Left hindlimb (tissue), 1 donor: ENCODE measurements at places on chromosomes 4 and X.

- peak; percentile 70 for DNase-seq
Observed at GRCh38 chr4:6688879-6689505, 4.7 kb upstream of the S100P start.

DNA sequence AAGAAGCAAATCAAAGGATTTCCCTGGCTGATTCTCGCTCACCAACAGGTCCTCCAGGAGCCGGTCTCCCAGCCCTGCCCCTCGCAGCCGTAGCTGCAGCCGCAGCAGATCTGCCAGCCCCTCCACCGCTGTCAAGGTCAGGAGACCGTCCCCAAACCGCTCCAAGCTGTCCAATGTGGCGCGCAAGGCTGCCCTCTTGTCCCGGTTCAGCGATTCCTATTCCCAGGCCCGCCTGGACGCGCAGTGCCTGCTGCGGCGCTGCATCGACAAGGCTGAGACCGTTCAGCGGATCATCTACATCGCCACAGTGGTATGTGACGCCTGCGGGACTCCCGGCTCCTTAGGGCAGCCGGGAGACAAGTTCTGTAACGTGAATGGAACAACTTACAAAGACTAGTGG, 25.6 kb downstream of the SPATA18 start:
- peak; percentile 39 for DNase-seq

GRCh38 chr4:6008092-6008551, 10.1 kb downstream of the C4orf50 start:
- DNase-seq = no peak

- peak; percentile 97 for DNase-seq
Observed at GRCh38 chr4:103019308-103020124, at the start of gene SLC9B1. Gene SLC9B1, minus strand, starts transcription at chr4:103019705. Its CDS starts 27,994 bp downstream, at chr4:102991711.

DNA sequence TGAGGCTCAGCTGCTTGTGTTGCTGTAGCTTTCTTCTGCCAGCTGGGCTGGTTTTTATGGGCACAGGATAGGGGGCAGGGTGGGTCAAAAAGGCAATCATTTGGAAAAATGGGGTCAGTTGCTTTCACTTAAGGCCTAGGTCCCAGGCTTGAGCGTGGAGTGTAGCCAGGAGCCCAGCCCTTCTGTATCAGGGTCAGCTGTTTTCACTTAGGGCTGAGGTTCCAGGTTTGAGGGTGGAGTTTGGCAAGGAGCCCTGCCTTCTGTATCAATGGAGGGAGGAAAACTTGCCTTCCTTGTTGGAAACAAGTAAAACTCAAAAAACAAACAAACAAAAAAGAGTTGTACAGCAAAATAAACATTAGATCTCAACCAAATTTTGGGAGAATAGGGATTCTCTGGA, 37.0 kb upstream of the UGT8 start:
- DNase-seq = no peak

DNA sequence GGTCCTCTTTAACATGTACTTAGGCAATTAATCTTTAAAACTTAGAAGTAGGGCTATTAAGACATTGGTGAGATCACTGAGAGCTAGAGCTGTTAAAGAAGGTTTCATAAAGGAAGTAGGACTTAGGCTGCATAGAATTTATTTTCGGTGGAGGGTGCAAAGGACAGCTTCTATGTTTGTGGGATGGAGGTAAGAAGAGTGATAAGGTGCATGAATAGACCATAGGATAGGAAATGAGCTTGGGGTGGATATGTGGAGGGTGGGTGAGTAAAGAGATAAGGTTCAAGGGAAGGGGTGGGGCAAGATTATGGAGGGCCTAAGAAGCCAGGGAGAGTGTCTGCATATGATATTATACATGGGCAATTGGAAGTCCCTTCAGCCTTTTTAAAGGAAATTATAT, 15.9 kb downstream of the RTL9 start:
- no peak for DNase-seq

DNA sequence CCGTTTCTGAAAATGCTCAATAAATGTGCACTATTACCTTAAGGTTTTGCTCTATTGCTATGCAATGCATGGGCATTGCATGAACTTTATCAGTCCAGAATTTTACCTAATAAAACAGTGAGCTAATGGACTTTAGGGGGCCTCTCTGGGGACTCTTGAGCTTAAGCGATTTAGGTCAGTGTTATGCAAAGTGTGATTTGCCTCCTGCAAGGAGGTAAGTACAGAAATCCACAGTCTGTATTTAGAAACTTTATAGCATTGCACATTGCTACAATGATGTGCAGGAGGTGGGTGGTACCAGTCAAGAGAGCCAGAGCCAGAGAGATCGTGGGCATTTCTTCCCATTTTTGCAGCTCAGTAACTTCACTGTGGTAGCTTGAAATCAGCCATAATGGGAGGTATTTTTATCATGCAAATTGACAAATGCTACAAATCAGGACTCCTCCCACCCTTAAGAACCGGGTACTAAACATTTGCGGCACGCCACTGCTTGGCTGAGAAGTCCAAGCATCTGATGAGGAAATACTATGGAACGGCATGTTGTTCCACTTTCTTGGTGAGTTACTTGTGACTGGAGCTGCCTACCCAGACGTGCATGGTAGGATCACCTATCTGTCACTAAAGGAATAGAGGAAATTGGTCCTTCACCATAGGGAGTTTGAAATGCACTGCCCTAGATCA, 174.6 kb upstream of the PGRMC2 start:
- DNase-seq = no peak

GRCh38 chrX:109485470-109486340, 3.8 kb upstream of the GUCY2F start:
- DNase-seq = peak; percentile 64

- DNase-seq = no peak
Observed at GRCh38 chr4:53576676-53577372, 14.5 kb downstream of the LNX1 start.

GRCh38 chr4:165553221-165553810, 174.5 kb downstream of the CPE start:
- DNase-seq = no peak

GRCh38 chrX:122579036-122579435, 605.0 kb upstream of the GRIA3 start:
- no peak for DNase-seq

DNA sequence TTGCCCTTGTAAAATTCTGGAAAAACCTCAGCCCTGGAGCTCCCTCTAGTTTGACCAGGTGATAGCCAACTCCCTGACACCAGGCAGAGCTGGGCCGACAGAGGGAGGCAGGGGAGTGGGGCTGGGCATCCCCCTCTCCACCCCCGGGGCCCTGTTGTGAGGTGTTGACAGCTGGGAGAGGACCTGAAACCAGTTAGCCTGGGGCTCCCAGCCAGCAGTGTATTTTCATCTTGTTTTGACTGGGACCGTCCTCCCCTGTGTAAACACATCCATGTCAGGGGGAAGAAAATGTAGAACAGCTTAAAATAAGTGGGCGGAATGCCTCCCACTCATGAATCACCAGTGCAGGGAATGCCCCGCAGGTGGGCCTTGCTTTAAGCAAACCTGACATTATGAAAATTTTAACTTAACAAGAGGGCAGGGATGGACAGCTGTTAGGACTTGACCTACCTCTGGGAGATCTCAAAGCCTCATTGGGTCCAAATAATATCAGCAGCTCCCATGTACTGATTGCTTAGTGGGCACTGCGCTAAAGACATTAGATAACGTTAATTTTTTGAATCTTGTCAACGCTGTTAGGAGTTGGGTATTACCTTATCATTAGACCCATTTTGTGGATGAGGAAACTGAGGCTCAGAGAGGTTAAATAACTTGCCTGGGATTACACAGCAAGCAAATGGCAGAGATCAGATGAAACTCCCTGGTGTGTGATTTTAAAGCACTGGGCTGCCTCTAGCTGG, 45.9 kb downstream of the TSC22D3 start:
- DNase-seq = no peak

DNA sequence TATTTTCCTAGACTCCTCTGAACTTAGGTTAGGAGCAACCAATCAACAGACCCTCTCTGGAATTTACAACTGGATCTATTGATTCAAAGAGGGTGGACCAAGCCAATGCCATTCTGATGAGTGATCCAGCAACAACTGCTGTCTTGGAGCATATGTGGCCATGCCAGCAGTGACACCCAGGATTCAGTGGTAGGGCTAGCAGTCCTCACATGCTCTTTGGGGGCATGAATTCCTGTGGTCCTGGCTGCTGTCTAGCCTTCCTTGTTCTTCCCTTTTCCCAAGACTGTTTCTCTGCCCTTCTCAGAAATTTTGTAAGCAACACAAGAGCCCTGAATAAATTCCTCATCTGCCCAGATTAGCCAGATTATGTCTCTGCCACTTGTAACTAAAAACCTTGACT, 61.5 kb upstream of the GATB start:
- no peak for DNase-seq

- DNase-seq = no peak
Observed at GRCh38 chr4:84419201-84419600, 79.9 kb downstream of the NKX6-1 start.

GRCh38 chrX:19017271-19017670, 33.4 kb upstream of the PHKA2 start:
- no peak for DNase-seq

DNA sequence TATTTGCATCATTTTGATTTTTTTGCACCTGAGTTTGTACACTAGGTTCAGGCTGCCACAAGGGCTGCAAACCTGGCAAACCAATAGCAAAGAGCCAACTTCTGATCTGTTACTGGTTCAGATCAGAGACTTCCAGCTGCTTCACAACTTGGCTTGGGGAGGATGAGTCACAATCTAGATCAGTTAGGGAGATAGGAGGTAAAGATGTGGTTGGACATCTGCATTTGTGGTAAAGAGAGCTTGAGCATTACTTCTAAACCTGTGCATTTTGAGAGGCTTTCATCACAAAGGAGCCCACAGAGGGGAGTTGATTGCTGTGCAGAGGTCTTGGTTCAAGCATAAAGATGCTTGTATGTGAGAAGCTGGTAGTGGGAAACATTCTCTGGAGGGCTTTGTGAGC, 34.5 kb downstream of the LINC00632 start:
- no peak for DNase-seq

DNA sequence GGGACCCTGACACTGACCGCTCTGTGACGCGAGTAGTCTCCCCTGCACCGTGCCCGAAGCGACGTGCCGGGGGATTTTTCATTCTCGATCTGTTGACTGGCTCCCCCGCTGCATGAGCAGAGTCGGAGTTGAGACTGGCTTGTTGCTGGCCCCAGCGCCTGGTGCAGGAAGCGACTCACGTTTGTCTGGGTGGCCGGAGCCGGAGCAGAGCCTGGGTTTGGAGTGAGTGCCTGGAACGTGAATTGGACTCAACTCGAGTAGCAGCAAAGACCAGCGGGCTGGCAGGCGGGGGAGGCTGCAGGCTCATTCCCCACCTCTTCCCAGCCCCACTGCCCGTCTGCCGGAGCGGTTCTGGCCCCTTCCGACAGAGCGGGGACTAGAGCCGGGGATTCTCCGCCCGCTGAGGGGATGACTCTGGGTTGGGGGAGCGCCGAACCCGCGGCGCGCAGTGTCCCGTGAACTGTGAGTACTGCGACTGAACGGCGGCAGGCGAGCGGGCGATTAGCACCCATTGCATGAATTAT, 554 bp downstream of the PCDH7 start:
- DNase-seq = no peak

- DNase-seq = peak; percentile 77
Observed at GRCh38 chr4:126916626-126917140, 716.1 kb upstream of the INTU start.

DNA sequence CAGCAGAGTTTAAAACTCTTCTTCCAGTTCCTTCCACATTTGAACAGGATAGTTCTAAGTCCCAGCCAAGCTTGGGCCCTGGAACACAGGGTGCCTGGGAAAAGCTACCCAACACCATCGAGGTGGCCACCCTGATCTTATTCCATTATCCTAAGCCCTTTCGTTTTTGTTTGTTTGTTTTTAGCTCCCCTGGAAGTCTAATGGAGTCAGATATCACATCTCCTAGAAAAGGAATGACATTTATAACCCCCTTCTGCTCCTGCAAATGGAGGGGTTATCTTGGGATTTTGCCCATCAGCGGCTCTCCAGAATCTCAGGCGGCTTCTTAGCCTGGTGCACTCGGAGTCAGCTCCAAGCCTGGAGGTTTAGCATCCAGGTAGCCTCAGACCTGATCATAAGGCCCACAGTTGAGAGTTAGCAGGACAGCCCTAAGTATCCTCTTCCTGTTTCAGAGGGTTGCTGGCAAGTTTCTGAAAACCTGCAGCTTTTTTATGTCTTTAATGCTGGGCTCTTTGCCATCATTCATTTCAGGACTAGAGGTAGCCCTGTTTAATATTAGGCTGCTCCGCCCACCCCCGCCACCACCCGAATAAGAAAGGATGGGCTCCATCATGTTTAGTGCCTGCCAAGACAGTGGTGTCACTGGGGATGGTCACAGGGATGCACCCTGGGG, 230.0 kb upstream of the LNX1 start:
- no peak for DNase-seq

DNA sequence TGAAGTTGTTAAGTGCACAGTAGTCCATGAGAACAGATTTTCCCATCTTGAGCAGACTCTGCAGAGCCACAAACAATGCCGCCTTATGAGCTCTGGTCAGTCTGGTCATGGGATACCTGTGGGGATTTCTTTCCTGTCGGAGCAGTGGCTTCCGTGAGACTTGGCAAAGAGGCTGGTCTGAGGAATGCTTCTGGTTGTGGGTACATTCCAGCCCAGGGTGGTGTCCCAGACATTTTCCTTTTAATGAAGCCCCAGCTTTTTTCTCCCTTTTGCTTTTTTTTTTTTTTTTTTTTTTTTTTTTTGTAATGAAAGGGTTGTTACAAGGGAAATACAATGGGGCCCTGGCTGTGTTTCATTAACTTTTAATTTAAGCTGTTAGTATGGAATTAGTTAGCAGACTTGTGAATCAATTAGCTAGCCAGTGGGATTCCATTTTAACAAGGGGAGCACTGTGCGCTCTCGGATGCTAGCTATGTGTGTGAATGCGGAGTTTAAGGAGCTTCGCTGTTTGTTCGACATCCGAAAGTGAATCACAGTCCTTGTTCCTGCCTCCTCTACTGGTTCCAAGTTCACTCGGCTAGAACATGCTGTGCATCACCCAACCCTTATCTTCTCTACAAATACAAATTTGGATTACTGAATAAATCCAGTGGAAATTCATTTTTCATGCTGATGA, 225.1 kb downstream of the CBR4 start:
- peak; percentile 59 for DNase-seq

- DNase-seq = no peak
Observed at GRCh38 chr4:17328141-17328815, 183.6 kb downstream of the QDPR start.

- DNase-seq = no peak
Observed at GRCh38 chr4:173211222-173211621, 42.6 kb downstream of the GALNT7 start.

- no peak for DNase-seq
Observed at GRCh38 chr4:7393601-7394575, 40.8 kb downstream of the PSAPL1 start.

GRCh38 chr4:145044341-145044740, 53.7 kb downstream of the ANAPC10 start:
- no peak for DNase-seq
